NCI-H446 (cell line): ENCODE measurements at places on chromosomes 6 and 20.

DNA sequence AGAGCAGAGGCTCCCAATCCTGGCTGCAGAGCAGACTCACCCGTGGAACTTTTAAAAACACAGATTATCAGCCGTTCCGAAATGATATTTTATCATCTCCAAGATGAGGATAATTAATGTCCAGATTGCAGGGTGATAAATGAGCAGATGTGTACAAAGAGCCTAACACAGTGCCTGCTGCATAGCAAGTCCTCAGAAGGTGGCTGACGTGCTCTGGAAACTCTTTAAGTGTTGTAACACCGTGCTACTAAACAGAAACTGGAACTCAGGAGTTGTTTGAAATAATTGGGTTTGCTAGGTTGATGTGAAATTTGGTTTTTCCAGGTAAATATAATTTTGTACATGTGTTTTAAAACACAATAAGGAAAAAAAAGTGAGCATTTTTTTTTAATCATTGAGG, 118.0 kb downstream of the ARMC2 start:
- no peak for DNase-seq

DNA sequence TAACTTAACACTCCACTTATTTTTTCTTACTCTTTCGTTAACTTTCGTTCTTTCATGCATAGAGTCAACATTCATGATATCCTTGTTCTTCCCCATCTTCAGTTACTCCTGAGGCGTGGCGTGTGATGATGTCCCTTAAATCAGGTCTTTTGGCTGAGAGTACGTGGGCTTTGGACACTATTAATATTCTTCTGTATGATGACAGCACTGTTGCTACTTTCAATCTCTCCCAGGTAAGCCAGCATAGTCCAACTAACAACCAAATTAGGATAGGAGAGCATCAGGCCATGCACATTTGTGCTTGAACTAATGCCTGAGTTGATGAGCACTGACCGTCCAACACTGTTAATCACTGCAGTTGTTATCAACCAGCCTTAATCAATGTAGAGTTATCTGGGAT, 119.6 kb downstream of the TMEM242 start:
- no peak for DNase-seq

GRCh38 chr20:1414982-1415381, 22.1 kb upstream of the FKBP1A start:
- DNase-seq = no peak

GRCh38 chr20:17594443-17594842, 24.6 kb downstream of the DSTN start:
- DNase-seq = peak; percentile 40

GRCh38 chr6:66126358-66126757, 419.3 kb upstream of the EYS start:
- no peak for DNase-seq

- no peak for DNase-seq
Observed at GRCh38 chr6:36862164-36862847, 12.3 kb downstream of the PPIL1 start.

DNA sequence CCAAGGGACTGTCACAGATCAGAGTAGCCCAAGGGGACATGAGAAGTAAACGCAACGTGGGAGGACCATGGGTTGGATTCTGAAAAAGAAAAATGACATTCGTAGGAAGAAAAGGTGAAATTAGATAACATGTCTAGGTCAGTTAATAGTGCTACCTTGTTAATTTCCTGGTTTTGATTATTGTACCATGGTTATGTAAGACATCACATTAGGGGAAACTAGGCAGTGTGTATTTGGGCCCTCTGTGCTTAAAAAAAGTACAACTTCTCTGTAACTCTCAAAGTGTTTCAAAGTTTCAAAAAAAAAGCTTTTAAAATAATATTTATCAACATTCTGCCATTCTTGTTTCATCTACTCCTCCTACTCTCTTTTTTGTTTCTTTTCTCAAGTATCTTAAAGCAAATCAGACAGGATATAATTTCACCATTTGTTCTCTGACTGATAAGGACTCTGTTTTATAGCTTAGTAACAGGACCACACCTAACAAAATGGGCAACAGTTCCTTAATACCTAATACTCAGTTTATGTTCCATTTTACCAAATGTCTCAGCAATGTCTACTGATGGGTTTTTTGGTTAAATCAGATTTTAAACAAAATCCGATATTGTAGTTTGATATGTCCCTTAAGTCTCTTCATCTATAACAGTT, 97.1 kb upstream of the PLCB4 start:
- no peak for DNase-seq

DNA sequence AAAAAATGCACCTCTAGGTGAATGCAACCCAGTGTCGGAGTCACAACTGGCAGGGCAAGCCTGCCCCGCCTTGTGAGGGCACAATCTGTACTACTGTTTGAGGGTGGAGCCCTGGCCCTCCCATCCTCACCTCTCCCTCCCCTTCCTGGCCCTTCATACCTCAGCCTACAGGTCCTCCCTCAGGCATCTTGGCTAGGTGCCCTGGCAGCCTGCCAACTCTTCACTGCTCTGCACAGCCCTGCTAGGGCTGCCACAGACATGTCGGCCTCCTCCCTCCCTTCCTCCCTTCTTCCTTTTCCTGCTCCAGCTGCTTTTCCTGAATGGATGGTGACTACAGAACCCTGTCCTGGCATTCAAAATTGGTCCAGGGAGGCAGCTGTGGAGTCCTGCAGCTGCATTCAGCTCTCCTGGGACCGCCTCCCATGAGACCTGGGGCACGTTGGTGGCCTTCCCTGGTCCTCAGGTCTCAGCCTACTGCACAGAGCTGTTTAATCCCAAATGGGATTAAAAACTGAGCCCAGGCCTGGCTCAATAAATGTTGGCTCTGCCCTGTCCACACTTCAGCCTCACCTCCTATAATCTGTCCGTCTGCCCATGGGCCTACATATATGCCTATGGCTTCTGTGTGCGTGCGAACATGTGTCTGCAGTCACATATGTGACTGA, 52.7 kb downstream of the CDH22 start:
- peak; percentile 35 for DNase-seq

DNA sequence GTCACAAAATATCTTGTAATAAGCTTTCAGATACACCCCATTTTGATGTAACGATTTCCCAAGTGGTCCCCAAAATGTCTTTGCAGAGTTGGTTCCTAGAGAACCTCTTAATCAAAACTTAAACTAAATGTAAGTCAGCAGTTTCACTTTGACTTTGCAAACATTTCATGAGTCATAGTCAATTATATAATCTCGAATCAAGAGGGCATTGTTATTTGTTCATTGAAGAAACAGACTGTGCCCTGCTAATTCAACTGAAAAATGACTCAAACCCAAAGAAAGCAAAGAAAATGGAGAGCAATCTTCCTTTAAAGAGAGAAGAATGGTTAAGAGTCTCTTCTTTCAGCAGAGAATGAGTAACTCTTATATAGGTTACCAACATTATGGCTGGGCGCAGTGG, 58.3 kb downstream of the IPCEF1 start:
- DNase-seq = no peak

DNA sequence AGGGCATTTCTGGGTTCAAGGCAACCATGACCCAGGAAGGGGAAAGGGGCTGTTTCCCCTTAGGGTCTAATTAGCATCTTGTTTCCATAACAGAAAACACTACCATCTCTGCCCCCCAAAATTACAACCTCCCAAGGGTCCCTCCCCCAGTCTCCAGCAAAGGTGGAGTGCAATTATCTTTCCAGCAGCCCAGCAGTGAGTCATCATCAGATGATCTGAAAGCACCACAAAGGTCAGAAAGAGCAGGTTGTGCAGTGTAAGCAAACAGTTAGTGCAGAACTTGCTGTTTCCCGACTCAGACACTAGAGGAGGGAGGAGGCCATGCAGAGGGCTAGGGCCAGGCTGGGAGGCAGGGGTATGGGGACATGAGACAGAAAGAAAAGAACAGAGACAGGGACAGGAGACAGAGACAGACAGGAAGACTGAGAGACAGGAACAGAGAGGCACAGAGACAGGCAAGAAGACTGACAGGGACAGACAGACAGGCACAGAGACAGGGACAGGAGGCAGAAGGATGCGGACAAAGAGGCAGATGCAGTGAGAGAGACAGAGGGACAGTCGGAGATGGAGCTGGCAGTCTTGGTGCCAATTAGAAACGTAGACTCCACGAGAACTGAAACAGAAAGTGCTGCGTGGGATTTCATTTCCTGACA, 62.5 kb downstream of the PYGB start:
- DNase-seq = no peak

- no peak for DNase-seq
Observed at GRCh38 chr20:44637042-44637441, 14.5 kb downstream of the ADA start.

GRCh38 chr6:14826456-14826855, 419.4 kb upstream of the JARID2 start:
- DNase-seq = no peak

GRCh38 chr6:50655848-50656453, 57.4 kb upstream of the TFAP2D start:
- no peak for DNase-seq

GRCh38 chr20:44941120-44941691, 19.0 kb downstream of the TOMM34 start:
- DNase-seq = no peak

- no peak for DNase-seq
Observed at GRCh38 chr20:5000263-5001173, 792 bp downstream of the SLC23A2 start.

DNA sequence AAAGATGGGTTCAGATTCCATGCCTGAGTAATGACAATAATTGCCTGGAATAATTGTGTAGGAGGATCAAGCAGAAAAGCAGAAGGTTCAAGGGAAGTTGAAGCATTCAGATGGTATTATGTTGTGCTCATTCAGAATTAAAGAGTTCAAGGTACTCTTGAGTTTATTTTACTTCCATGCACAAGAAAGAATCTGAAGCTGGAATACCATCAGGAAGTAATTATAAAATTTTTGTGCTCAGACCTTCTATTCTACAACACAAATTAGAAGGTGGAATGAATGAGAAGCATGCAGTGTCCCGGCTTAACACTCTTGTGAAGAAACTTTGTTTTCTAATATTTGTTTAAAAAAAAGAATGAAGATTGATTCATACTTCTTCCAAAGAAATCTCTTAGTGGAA, 139.4 kb upstream of the ENPP5 start:
- DNase-seq = no peak

- peak; percentile 94 for DNase-seq
Observed at GRCh38 chr20:47360297-47361056, 4.0 kb upstream of the ZMYND8 start.

DNA sequence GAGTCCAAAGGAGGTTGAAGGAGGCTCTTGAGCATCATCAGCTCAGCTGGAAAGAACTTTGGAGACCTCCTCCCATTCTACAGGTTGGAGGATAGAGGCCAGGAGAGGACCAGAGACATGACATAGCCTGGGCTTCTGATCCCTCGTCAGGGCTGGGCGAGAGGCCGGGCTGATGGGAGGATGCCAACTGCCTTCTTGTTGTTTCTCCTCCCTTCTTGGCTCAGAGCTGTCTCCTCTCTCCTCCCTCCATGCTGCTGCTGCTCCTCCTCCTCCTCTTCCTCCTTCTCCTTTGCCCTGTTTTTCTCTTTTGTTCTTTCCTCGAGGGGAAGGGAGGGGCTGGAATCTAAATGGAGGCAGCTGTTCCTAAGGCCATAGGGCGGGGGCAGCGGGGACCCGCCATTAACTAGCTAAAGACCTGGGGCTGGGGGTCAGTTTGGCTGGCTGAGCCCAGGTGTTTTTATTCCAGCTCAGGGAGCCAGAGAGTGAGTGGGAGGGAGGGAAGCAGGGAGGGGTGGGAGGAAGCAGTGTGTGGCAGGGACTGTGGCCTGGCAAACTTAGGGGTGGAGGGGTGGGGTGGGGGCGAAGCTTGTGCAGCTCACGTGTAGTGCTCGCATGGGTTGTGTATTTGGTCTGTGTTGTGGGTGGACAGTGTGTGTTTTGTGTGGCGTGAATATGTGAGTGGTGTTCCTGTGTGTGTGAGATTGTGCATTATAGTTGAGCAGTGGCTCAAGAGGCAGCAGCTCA, 84.8 kb downstream of the CD40 start:
- no peak for DNase-seq

GRCh38 chr6:63114610-63115211, 96.6 kb upstream of the FKBP1C start:
- no peak for DNase-seq

DNA sequence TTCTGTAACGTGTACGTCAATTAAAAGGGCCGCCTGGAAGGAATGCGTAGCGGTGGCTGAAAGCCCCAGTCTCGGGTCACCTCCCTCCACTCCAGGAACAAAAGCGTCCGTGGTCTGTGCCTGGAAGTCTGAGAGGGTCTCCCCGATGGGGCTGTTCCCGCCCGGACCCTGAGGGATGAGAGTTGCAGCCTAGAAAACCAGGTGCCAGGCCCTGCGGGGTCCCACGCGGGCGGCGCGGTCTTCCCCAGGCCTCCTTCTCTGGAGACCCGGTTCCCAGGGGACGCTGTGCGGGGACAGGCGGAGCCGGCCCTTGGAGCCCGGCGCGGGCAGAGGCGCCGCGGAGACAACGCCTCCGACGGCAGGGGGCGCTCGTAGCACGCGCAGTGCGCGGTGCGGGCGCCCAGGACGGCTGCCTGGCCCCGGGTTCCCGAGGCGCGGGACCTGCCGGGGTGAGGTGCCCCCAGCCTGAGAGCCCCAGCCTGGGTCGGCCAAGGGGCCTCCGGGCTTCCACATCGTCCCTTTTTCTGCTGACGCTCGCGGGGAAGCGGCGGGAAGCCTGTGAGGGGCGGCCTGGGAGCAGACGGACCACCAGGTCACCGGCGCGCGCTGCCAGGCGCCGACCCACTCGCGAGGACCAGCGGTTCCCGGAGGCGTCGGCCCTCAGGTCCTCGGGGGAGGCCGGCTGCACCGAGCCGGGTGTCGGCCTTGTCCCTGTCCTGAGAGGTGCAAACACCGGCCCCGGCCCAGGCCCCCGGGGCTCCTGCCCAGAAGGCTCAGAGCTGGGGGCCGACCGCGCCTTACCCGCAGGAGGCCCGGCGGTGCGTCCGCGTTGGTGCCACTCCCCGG, 5.3 kb upstream of the FOXC1 start:
- DNase-seq = peak; percentile 76

DNA sequence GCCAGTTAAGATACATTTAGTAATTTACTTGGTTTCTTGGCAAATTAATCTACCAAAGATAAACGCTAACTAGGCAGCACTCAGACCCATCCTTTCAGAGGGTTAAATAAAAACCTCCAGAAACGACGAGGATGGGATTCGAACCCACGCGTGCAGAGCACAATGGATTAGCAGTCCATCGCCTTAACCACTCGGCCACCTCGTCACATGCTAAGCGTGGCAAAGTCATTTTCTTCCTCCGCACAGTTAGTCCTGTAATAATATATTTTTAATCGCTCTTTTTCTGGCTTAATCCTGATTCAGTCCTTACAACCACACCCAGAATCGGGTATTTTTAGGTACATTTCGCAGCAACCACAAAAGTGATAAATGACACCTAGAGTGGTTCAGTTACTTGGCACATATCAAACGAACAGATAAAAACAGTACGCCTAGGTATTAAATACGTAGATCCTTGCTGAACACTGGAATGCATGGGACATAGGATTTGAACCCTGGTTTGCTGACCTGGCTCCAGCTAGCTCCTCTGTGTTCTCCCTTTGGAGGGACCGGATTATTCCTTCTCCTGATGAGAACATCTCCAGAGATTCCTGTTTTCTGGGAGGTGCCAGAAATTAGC, 71.6 kb downstream of the GPX5 start:
- peak; percentile 7 for DNase-seq

DNA sequence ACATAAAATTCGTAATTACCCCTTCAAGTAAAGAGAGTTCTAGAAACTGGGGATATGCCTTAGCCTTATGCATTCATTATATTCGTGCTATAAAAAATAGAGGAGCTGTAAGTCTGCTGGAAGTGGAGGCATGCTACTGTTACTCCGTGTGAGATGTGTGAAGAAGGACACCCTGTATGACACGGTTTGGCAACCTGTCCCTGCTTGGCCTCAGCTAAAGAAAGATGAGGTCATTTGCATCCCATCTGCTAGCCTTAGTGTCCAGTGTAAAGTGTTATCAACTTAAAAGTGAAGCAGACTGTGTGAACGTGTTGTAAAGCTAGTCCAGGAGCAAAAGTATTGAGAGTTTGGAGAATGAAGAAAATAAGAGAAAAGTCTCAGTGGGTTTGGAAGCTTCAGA, 135.1 kb upstream of the RAB32 start:
- no peak for DNase-seq
